ENCODE measurements at places on chromosomes 7 and 10.

DNA sequence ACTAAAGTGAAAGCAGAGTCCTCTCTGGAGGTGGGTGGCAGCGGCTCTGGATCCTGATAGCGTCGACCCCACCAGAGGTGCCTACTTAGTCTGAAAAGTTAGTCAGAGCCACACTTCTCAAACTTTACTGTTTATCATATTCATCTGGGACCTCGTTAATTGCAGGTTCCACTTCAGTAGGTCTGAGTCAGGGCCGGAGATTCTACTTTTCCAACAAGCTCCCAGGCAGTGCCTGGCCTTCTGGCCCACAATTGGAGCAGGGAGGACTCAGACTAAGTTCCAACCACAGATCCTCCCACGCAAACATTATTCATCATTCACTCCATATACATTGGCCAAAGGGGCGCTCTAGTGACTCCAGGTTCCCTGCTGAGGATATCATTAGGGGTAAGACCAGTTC, 78.1 kb downstream of the VSTM4 start:
- DNase-seq = no peak

DNA sequence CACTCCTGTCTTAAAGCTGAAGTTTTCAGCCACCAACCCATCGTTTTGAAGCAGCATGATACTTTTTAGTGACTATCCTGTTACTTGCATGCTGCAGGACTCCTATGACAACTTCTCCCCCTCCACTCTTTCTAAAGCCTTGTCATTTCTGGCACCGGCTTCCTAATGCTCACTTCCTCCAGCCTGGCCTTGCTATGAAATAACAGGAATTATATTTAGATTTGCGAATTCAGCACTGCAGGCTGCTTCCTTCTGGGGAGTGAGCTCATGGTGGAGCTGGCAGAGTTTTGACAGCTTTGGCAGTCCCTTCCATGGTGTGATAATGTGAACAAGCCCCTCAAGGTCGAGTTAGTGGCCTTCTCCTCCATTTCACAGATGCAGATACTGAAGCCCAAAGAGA, 13.4 kb downstream of the BLNK start:
- no peak for DNase-seq

DNA sequence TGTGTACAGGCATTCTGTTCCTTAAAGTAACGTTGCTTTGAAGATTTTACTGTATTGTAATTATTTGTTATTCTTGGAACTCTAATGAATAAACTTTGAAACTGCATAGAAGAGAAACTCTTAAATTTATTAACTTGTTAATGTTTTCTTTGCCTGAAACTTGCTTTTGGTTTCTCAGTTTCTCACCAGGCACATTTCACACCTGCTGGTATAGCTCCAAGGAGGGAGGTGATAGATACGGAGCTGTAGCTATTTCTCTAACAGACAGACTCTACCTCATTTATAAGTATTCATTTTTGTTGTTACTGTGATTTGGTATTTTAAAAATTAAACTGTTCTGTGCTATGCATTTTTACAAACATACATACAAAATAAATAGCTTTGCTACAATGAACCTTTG, 32.7 kb downstream of the R3HCC1L start:
- no peak for DNase-seq

GRCh38 chr10:17883621-17884020, 68.1 kb upstream of the SLC39A12 start:
- DNase-seq = no peak

DNA sequence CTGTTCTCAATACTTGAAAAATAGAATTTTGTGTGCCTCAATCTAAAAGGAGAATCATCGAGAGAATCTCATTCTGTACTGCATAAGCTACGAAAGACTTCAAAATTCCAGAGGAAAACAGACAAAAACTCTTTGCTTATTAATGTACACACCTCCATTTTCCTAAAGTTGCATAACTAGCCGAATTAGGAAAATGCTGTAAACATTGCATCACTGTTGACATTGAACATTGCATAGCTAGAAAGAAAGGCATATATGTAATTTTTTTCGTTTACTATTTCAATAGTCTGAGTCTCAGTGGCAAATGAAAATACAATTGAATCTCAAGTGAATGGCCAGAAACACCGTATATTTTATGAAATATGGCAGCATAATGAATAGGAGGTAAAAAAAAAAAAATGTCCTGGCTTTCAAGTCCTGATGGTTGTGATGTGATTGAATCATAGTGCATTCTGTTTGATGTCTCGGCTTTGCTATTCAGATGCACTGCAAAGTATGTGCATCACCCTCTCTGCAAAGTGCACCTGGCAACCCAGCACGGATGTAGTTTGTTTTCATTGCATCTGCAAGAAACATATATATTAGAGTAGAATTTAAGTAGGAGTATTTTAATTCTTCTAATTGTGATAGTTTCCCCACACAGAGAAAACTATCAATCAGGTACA, 196.7 kb downstream of the VTI1A start:
- no peak for DNase-seq

DNA sequence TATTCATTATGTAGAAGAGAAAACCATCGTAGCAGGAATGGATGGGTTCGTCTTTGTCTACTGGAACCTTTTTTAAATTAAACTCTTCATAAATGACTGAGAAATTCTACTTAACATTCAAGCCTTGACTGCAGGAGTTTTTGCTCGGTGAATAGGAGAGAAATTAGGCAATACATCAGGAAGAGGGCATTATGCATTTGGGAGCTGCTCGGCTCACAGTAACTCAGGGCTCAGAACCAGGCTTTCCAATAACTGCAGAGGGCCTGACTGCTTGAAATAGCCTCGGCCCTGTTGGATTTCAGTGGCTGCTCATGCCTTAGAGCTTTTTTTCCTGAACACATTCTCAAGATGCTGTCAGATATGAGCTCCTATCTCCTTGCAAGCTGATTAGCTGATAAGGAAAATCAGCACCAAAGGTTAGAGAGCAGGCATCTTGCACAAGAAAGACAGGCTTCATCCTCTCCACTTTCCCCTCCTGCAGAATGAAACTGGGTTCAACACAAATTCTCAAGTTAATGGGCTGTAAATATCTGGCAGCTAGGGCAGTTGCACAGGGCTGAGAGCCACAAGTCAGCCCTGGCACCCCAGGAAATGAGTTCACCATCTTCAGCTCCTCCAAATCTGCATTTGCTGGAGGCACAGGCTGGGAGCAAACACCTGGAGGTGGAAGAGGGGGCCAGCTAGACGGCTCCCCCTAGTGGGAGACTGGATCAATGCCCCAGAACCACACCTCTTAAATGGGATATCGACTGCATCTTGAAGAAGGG, 24.3 kb downstream of the TECTB start:
- DNase-seq = no peak

- DNase-seq = no peak
These were observed 26.5 kb upstream of the SMIM30 start for GRCh38 chr7:113144817-113145216.

DNA sequence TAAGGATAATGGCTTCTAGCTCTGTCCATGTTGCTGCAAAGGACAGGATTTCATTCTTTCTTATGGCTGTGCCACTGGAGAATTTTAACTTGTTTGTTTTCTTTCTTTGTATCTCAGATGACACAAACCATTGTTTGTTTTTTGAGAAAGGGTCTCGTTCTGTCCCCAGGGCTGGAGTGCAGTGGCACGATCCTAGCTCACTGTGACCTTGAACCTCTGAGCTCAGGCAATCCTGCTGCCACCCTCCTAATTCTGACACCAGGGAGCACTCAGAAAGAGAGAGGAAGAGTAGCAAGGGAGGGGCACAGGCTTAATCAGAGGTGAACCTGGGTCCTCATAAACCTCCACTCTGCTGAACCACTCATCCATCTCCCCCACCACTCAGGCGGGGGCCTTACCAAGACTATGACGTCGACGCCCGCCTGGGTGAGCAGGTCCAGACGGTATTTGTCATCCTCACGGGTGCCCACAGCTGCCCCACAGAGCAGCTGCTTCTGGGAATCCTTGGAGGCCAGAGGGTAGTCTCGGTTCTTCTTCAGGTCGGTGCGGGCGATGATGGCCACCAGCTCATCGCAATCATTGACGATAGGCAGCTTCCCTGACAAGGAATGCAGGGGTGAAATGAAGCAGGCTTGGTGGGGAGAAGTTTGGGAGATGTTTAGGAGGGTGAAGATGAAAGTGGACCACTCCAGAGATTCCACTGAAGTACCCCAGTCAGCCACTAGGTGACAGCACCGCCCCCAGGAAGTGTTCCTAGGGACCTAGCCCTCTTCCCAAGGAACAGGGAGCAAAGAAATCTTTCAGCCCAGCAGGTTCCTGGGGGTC, 11.6 kb downstream of the IMPDH1 start:
- DNase-seq = peak; percentile 21

GRCh38 chr7:64947252-64948000, 43.4 kb downstream of the ZNF117 start:
- no peak for DNase-seq

- no peak for DNase-seq
These were observed 61.7 kb downstream of the SH2D4B start for GRCh38 chr10:80599424-80599847.

DNA sequence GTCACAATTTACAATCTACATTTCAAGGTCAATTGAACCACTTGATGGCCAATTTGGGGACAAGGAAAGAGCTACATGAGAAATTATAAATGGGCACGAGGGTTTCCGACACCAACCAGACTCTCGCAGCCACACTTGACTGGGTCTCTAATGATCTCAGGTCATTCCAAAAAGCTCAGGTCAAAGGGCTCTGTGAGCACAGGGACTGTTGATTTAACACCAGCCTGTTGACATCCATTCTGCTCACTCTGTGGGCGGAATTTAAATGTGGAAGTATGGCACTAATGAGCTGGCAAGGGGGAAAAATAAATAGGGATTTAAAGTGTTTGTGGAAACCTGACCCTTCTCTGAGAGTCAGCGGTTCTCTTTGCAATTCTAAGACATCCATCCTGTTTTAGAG, 810.7 kb upstream of the AUTS2 start:
- no peak for DNase-seq

- no peak for DNase-seq
These were observed 496.9 kb upstream of the ZMIZ1 start for GRCh38 chr10:78571891-78572290.

DNA sequence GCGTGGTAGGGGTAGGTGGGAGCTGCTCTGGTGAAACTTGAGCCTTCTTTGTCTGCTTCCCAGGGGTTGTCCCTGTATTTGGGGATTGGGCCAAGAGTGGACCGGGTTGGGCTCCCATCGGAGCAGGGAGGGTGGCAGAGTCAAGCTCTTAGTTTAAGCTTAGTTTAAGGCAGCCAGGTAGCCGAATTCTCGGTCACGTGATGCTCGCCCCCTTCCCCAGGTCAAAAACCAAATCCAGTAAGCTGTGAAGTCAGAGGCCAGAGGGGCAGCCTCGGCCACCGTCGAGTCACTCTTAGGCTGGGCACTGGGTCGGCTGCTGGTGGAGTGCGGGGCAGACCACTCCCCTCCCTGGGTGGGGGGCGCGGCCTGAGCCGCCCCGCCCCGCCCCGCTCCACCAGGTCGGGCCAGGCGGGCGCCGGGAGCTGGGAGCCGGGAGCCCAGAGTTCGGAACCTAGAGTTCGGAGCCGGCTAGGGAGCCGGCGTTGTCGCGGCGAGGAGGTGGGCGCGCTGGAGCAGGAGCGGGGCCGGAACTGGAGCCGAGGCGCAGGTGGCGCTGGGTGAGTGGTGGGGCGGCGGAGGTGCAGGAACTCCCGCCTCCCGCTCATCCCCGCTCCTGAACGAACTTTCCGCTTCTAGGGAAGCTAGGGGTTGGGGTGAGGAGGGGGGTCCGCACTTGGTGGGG, 2.8 kb upstream of the LZTS2 start:
- DNase-seq = no peak

GRCh38 chr10:116684781-116685180, 57.6 kb downstream of the HSPA12A start:
- DNase-seq = no peak
